ENCODE measurements at places on chromosomes 1 and 21. TPM values are rescaled to one million over a fixed set of nuclear protein-coding genes. Genes with fewer than 3 reads are reported as not detected.

GRCh38 chr1:230087028-230087716, 20.1 kb downstream of the GALNT2 start:
- no peak for DNase-seq

- no peak for DNase-seq
These were observed 11.6 kb downstream of the MYBPH start for GRCh38 chr1:203163891-203164635.

DNA sequence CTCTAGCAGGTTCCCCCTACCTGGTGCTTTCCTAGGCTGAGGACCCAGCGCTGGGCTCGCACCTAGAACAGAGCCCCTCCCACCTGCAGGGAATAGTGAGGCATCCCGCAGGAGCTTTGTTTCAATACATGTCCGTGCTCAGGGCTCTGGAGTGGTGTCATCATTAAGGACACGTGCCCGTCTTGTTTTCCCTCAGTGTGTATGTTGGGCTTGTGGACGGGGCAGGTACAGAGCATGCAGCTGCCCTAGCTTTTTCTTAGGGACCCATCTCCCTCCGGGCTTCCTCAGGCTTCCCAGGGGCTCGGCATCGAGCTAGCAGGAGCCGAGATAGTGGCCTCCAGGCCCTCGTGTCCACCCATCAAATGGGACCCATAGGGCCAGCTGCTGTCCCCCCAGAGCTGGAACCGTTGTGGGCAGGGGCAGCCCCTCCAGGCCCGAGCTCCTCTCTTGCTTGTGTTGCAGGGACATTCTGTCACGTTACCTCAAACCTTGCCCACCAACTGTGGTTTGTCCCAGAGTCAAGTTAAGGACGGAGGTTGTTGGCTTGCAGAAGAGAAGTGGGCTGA, 3.9 kb downstream of the TMEM201 start:
- no peak for DNase-seq

DNA sequence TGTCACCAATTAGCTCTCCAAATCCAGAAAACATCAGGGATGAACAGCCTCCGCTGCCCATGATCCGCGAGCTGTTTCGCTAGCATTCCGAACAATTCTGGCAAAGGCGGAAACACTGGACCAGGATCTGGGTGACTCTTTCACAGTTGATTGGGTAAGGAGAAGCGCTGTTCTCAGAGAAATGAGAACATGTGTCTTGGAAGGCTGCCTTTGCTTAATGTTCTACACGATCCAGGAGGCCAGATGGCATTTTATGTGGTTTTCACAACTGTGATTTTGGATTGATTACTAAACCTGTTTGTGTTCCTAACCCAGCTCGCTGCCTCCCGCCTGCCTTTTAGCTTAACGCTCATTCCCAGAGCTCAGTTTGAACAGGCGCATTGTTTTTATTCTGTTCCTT, 144.0 kb downstream of the KIF26B start:
- DNase-seq = peak; percentile 93

- no peak for DNase-seq
These were observed 53.1 kb downstream of the MEGF6 start for GRCh38 chr1:3558036-3558726.

GRCh38 chr1:218473522-218473921, 128.4 kb downstream of the TGFB2 start:
- DNase-seq = no peak

GRCh38 chr1:17829579-17829978, 74.4 kb downstream of the ACTL8 start:
- no peak for DNase-seq

- peak; percentile 54 for DNase-seq
These were observed 38.3 kb downstream of the LRRN2 start for GRCh38 chr1:204647114-204647804.

DNA sequence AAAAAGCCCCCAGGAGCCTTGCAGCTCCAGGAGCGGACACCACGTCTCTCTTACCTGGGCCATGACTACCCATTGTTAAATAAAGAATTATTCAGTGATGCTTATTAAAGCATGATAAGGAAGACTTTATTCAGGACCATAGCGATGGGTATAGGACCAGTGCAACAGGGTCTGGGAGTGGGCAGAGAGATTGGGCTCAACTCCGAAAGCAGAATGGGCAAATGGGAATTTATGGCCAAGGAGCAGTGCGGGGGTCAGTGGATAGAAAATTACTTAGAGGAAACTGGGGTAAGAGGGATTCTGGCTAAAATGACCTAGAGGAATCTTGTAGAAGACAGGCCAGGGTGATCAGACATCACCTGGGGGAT, 580 bp upstream of the ATP5PO start:
- DNase-seq = no peak

DNA sequence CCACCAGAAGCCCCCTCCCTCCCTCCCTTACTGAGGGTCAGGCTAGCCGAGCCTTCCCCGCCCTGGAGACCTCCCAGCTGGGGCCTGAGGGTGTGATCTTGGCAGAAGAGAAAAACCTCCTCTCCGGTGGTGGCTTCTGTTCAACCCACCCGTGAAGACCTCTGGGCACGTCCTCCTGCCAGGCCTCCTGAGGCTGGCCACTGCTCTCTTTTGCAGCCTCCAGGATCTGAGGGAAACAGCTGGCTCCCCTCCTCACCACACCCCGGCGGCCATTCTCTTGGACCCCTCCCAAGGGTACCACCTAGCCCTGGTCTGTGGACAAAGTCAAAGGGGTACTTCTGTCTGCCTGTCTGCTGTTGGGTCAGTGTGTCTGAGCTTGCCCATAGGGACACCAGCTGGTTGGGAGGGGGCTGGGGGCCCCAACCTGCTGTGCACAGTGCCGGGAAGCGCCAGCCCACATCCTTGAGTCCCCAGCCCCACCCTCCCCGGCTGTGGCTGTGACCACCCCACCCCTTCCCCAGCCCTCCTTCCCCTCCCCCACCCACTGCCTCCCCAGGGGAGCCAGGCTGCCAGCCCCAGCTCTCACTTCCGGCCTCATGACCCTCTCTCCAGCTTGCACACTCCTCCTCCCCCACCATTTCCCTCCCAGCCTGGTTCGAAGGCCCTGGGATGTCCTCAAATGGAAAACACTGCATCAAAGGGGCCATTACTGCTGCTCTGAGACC, 48.1 kb downstream of the AHDC1 start:
- DNase-seq = no peak

- DNase-seq = no peak
These were observed 77.0 kb upstream of the KRTAP19-8 start for GRCh38 chr21:31115249-31115648.

DNA sequence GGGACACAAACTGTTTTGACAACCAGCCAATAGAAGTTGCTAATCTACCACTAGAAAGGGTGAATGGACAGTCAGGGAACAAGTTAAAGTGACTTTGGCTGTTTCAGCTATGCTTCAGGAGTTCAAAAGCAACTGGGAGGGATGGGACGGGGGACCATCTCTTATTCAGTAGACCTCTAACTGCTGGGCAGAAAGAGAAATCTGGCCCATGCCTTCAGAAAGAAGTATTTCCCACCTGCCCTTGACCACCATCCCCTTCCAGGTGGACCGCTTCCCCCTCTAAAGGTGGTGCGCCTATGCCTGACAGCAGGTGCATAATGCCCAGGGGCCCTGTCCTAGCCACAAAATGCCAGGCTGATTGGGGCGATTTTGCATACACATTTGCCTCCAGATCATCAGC, 5.2 kb downstream of the ITPKB start:
- no peak for DNase-seq

GRCh38 chr1:199612976-199613774, 414.3 kb upstream of the NR5A2 start:
- DNase-seq = peak; percentile 49

DNA sequence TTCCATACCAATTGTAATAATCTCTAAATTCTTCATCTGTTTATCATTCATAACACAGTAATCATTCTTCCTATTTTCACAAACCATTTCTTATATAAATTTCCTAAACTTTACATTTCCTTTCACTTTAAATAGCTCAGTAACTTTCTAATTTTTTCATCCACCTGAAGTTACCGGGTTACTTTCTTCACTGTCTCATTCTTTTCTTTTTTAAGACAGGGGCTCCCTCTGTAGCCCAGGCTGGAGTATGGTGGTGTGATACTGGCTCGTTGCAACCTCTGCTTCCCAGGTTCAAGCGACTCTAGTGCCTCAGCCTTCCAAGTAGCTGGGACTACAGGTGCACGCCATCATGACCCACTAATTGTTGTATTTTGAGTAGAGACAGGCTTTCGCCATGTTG, 41.3 kb downstream of the RERE start:
- no peak for DNase-seq

DNA sequence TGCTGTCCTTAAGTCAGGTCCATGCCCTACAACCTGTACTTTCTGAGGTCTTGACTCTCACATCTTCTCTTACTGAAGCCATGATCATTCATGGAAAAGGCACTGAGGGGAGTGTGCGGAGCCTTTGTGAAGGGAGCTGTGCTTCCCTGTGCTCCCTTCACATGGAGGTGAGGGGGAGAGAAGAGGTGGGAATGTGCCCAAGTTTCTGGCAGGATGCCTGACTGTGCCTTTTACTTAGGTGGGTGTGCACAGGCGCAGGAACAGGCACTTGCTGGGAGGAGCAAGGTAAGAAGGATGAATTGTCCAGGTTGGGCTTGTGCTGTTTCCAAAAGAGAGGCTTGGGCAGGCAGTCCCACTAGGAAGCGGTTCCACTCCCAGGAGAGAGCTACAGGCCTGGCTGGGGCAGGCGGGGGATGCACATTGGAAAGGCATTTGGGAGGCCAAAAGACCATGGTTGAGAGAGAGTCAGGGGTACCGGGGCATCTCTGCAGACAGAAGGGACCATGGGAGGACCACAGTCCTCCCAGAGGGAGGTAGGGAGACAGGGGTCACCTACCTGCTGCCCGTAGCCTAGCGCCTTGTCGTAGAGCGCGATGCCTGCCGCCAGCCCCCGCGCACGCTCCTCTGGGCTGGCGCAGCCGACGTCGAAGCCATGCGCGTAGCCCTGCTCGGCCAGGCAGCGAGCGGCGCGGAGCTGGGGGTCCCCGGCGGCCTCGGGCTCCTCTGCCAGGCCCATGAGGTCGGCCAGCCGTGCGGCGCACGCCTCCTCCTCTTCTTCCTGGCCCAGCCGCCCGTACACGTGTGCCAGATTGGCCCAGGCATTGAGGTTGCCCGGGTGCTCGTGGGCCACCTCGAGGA, 853 bp downstream of the TTC22 start:
- no peak for DNase-seq

DNA sequence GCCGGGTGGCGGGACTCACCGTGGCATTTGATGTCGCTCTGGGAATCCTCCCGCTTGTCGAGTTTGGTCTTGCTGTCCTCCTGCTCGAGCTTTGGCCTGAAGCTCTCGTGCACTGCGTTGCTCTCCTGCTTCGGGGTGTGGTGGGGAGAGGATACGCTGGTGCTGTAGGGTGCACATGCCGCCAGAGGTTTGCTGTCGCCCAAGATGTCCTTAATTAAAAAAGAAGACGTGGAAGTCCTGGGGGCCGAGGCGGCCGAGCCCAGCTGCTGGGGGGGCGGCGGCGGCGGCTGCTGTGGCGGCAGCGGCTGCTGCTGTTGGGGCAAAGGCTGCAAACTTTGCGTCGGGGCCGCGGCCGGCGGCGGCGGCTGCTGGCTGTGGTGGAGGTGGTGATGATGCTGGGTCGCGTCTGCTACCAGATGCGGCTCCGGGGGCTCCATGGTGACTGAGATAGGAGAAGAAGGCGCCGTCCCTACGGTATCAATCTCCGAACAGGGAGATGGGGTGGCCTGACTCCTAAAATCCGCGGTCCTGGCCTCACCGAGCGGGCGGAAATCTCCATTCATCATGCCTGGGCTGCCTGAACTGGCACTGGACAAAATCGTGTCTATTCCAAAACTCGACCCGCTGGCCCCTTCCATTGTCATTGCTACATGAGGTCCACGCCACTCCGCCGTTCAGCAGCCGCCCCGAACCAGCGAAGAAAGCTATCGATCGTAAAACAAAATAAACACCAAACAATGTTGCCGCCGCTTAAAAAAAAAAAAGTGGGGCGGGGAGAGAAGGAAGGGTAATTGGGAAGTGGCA, at the start of gene BARHL2:
TSS of gene BARHL2 (minus strand) at position 751 of the 804 bp plus-strand sequence. CDS start at position 644, 107 bp downstream.
- no peak for DNase-seq

- DNase-seq = no peak
These were observed 3.8 kb downstream of the RNF186 start for GRCh38 chr1:19811206-19811851.

- DNase-seq = no peak
These were observed 364.1 kb downstream of the HHAT start for GRCh38 chr1:210692796-210693195.

DNA sequence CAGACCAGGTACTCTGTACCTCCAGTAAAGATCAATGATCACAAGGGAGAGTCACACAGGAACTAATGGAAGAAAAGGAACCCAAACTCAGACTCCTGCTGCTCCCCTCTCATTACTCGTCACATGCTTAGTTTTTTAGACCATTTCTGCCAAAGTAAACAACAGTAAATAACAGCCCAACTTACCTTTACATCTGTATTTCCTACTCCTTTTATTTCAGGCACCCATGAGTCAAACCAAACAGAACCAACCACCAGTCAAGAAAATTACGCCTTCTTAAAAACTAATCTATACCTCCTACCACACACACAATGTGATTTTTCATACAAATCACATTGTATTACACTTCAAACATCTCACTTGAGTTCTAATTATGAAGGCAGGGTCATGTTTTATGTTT, 61.4 kb upstream of the HTR1D start:
- no peak for DNase-seq

DNA sequence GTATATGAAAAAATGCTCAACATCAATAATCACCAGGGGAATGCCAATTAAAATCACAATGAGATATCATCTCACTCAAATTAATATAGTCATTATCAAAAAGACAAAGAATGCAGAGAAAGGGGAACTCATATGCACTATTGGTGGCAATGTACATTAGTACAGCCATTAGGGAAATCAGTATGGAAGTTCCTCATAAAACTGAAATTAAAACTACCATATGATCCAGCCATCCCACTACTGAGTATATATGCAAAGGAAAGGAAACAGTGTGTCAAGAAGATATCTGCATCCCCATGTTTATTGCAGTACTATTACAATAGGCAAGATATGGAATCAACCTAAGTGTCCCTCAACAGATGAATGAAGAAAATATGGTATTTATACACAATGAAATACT, 32.1 kb upstream of the TEKT2 start:
- no peak for DNase-seq

DNA sequence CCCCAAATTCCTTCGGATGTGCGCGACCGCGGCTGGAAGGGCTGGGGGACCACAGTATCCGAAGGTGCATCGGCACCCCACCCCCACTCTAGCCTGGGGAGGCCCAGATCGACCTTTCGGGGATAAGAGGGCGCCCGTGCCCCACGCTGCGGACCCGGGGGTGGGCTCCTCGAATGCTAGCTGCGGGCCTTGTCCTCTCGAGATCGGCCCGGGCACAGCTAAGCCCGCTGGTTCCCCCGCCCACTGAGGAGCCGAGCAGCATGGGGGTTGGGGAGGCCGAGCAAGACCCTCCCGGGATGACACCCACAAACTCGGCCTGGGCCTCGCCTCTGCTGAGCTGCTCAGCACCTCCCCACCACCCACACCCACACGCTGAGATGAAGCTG, 653 bp upstream of the IFFO2 start:
- DNase-seq = no peak

The DNAH14 gene
- total RNA-seq = 10.1 TPM

The ADAMTS1 gene
- total RNA-seq = 55.6 TPM

The DSCAM gene
- 0.06 TPM for total RNA-seq

The BACH1 gene
- total RNA-seq = 24.9 TPM

The FCRL1 gene
- total RNA-seq = not detected

The OLFML2B gene
- 9.0 TPM for total RNA-seq

The LEFTY1 gene
- not detected for total RNA-seq

The MSH4 gene
- total RNA-seq = 0.75 TPM
